ENCODE measurements at places on chromosomes 5 and 9.
A peak's percentile ranks its signal among the peaks of the same experiment; 100 is the strongest.

DNA sequence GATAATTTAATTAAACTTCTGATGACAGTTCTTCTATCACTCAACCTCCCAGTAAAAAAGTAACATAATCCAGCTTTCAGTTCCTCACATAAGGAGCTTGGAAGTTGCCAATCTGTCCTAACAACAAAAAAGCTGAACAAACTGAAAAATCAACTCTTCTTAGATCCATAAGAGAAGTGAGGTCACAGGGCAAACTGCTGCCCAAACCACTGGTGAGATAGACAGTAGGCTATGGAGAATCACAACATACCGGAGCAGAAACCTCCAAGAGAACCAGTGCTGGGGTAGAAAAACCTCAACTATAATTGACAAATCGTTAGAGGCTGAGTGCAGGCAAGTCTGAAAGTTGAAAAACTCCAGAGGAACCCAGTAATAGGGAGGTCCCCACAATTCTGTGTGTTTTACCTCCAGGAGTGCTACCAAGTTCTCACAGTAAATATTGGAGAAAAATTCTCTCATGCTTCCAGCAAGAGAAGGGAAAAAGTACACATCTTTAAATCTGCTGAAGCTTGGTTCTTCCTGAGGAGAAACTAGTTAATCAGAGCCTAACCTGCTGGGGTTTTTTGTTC lies 300.0 kb downstream of the PDE4D start:
- no peak for DNase-seq

DNA sequence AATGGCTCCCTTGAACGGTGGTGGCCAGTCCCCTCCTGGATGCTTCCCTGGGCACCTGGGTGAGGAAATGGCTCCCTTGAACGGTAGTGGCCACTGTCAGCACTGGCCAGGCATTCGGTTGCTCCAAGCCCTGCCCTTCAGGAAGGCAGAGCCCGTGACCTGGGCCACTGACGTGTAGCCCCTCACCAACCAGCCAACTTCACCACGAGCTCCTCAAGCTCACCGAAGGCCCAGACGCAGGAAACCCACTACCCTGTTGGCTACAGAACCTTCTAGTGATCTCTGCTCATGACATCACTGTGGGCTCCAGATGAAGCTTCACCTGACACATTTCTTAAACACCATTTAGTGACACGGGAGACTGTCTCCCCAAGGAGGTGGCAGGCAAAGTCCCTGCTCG lies 9.2 kb downstream of the SLC6A3 start:
- DNase-seq, result no peak

DNA sequence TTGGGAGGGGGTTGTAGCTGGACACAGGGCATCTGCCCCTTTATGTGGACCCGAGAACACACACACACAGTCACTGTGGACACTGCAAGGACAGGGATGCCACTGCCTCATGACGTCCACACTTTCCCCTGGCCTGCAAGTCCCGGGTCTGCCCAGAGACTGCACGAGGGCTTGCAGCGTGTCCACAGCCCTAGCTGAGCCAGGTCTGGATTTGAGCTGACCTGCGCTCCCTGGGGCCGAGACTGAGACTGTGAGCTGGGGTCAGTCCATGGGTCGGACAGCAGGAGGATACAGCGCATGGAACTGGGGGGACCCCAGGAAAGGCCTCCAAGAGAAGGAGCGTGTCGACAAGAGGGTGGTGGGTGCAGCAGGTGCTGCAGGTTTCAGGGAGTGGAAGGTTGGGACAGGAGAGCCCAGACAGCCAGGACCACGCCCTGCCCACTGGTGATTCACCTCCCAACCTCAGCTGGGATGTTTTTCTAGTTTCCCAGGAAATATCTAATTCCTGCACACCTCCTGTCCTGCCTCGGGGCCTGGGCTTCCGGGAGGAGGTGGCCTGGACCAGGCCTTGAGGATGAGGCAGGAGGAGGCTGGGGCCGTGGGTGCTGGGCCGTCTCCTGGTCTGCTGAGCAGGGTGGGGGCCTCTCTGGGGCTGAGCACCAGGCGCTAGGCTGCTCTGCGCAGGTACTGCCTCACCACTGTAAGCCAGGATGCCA lies 806 bp upstream of the RNF224 start:
- no peak for DNase-seq

DNA sequence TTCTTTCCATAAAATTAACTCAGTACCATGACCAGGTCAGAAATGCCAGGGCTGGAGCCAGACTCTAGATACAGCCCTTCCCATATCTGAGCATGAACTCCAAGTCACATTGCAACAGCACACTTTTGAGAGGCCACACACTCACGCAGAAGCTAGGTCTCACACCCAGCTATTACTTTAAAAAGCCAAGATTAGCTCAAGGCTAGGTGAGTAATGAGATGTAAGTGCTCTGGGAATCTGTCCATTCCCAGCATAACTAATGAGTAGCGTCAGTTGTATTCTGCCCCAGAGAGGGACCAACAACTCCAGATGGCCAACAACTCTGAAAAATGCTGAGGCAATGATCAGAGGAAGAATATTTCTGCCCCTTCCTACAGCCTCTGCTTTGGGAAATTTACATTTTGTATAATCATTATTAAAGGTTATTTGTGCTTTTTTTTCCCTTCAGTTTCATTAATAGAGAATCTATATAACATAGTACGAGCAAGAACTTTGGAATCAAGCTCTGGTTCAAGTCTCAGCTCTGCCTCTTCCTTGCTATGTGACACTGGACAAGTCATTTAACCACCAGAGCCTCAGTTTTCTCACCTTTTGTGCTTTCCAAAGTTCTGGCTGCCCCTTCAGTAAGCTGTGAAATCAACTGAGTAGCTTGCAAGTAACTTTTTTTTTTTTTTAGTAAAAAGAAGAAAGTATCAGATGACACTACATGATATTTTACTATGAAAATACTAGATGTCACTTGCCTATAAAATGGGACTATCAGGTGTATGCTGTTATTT lies 118.3 kb downstream of the NR6A1 start:
- DNase-seq, result no peak

DNA sequence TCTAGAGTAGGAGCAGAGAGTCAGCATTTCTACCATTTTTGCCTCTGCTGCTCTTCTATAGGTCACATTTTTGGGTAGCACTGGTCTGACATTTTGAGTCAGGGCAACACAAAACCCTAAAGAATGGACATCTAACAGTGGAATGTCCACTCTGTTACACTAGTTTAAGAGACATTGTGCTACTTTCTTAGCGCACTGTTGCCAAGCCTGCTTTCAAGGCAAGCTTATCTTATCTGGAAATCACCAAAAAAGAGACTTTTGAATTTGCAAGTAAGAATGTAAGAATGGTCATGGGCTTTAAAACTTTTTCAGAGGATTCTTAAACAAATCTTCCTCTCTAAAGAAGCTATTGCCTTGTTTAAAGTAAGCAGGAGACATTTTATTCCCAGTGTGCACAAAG lies 73.0 kb upstream of the STARD4 start:
- no peak for DNase-seq

DNA sequence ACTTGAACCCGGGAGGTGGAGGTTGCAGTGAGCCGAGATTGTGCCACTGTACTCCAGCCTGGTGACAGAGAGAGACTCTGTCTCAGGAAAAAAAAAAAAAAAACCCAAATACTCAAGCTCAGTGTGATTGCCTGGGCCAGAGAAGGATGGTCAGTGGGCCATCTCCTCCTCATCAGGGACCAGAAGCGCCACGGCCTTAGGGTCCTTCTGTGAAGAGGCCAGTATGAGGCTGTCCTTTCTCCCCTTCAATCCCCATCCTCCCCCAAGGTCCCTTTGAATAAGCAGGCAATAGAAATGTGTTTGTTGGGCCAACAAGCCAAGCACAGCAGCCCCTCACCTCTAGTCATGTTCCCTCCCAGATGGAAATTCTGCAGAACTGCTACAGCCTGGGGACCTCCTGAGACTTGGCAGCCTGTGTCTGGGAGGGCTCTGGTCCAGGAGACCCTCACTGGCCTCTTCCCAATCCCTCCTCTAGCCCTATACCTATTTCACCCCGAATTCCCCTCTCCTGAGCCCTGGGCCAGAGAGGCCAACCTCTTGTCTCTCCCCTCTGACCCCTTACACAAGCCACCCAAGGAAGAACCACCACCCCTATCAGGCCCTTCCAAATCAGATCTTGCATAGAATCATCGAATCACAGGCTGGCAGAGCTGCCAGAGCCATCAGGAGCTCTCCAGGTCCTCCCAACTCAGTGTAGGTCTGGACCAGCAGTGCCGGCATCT lies 1.0 kb downstream of the CSF1R start:
- DNase-seq, result peak; percentile 54

DNA sequence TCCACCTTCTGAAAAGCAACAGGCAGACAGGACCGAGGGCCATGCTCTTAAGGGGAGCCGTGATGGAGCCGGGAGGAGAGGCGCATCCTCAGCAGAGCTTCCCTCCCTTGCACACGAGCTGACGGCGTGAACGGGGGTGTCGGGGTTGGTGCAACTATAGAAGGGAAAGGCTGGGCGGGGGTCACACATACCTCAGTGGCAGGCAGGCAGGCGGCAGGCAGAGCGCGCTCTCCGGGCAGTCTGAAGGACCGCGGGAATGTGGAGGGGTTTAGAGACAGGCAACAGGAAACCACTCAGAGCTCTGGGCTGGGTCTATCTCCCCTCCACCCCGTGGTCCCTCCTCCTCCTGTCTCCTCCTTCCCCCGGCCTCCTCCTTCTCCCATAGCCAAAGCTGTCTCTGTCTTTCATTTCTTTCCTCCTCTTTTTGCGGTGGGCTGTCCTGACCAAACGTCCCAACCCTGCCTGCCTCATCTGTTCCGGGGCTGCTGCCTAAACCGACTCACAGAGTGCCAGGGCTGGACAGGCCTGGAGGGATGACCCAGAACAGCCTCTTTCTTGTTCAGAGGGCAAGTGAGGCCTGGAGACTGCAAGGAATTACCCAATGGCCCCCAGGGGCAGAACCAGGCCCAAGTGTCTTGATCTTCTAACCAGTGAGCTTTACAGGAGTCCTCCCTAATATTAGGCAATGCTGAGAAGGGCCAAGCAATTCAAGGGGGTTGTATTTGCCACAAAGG lies at the start of gene SPARC:
Gene SPARC (minus strand): TSS at position 242 of the 734 bp plus-strand sequence. CDS start 10,727 bp downstream, outside the sequence.
- peak; percentile 98 for DNase-seq

- DNase-seq, result no peak
Measured at GRCh38 chr5:179768326-179769085, 25.3 kb upstream of the LTC4S start.

DNA sequence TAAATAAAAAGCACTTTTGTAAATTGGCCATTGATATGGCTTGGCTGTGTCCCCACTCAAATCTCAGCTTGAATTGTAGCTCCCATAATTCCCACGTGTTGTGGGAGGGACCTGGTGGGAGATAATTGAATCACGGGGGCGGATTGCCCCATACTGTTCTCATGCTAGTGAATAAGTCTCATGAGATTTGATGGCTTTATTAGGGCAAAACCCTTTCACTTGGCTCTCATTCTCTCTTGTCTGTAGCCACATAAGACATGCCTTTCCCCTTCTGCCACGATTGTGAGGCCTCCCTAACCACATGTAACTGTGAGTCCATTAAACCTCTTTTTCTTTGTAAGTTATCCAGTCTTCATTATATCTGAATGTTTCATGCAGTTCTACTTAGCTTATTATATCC lies 153.2 kb downstream of the TARS1 start:
- no peak for DNase-seq

DNA sequence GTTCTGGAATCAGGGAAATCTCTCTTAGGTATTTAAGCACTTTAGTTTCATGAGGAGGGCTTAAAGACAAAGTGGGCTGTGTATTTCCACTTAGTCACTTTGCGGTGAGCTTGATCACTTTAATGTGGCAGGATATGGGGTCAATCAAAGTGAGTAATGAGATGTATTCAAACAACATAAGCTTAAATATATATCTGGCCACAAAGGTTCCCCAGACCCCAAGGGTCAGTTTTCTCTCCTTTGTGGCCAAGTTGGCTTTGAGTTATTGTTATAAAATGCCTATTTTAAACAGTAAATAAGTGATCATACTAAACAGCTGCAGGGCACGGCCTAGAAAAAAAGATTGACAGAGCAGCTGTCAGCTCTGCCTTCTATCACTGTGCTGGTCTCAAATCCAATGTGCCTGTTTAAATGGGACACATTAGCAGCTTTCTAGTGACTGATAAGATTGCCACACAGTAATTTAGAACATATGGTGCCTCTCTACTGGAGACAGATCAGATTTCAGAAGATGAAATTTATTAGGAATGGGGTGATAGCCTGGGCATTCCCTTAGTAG lies 363.9 kb downstream of the AGTPBP1 start:
- no peak for DNase-seq

DNA sequence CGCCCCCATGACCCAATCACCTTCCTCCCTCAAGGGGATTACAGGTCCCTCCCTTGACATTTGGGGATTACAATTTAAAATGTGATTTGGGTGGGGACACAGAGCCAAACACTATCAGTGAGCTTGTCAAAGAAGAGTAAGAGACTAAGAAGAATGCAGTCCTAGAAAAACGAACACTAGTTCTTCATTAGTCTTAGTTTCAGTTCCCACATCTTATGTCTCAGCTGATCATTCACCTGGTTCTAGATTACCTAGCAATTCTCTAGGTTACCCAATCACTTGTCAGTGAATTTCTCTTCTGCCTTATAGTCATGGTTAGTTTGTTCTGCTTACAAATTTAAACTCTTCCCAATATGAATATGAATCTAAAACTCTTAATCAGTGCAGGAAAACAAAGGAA lies 251.5 kb downstream of the COX7C start:
- DNase-seq, result no peak

DNA sequence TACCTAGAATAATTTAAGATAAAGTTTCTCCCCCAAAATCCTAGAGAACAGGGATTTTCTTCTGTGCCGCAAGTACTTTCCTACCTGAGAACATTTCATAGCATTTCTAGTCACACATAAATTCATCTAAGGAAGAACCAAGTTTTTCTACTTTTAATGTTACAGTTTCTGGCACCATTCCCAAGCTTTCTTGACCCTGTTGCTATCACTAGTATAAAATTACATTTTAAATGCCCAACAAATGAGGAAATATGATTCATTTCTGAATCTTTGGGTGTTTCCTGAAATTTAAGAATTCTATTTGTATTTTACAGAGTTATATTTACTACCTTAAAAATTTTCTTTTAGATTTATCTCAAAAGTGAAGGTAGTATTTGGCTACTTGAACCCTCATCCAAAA lies 137.8 kb downstream of the LPAR1 start:
- no peak for DNase-seq

DNA sequence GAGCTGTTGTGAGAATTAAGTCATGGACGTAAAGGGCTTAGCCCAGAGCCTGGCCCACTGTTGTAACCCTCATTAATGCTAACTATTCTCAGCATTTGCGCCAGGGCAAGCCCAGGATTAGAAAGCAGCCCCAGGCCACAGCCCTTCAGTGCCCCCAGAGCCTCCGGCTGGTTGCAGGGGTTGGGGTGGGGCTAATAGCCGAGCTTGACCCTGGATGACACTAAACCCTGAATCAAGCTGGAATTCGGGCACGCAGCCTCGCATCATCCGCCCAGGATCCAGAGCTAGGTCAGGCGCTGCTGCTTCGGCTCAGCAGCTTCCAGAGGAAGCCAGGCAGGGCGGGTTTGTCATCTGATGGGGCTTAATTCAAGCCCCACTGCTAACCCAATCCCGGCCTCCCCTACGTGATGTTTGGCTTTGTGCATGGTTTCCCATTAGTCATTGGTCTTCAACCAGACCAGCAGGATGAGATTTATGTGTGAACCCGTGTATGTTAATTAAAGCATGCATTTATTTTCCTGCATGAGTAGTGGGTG lies 1.2 kb upstream of the MEGF9 start:
- peak; percentile 76 for DNase-seq
